Left lobe of liver (tissue), 2 donors: ENCODE measurements at places on chromosomes 11 and 22. TPM values are rescaled to one million over a fixed set of nuclear protein-coding genes. Genes with fewer than 3 reads are reported as not detected.

Gene CHEK1
- total RNA-seq: 0.53 TPM

Gene PLXNB2
- 187 TPM for total RNA-seq

Gene TNNI2
- not detected for total RNA-seq

Gene SEPTIN3
- not detected for total RNA-seq

Gene VSIG2
- total RNA-seq: 1.3 TPM

Gene GAL3ST1
- total RNA-seq: 1.4 TPM

Gene HBB
- 143 TPM for total RNA-seq

Gene SYCE3
- 0.45 TPM for total RNA-seq

Gene PARVA
- 22.4 TPM for total RNA-seq

Gene HARBI1
- 2.8 TPM for total RNA-seq

Gene CARD18
- not detected for total RNA-seq
